ENCODE measurements at places on chromosomes 5 and 9.
A peak's percentile ranks its signal among the peaks of the same experiment; 100 is the strongest.

DNA sequence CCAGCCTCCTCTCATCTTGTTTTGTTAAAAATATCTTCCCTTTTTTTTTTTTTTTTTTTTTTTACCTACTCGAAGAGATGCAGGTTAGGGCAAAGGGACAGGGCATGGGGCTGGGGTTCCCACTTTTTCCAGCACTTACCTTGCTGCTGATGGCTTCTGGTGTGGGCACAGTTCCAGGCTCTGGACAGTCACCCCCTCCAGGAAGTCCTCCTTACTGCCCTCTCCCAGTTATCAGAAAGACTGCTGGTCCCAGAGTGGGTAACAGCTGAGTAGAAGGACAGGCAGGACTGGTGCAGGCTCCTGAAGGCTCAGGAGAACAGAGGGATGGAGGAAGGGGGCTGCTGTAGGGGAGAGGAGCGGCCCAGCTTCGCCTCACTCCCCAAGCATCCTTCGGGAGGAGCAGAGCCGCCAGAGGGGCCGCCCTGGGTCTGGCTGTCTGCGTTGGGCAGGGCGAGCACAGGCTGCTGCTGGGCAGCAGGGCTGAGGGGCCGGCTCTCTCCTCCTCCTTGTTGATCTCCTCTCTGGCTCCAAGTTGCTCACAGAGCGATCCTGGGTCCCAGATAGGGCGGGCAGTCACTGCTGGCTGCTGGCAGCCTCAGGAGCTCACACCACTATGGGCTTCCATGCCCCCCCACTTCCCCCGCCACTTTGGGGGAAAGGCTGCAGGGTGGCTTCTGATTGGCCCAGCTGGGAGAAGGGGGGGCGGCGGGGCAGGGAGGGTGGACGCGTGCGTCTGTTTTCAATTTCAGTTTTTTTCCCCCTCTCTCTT lies at the start of gene PDGFRB:
Gene PDGFRB (minus strand): TSS at position 588 of the 769 bp plus-strand sequence. CDS start 18,798 bp downstream, outside the sequence.
- peak; percentile 38 for DNase-seq

- no peak for DNase-seq
Measured at GRCh38 chr5:62065050-62065449, 241.0 kb upstream of the KIF2A start.

DNA sequence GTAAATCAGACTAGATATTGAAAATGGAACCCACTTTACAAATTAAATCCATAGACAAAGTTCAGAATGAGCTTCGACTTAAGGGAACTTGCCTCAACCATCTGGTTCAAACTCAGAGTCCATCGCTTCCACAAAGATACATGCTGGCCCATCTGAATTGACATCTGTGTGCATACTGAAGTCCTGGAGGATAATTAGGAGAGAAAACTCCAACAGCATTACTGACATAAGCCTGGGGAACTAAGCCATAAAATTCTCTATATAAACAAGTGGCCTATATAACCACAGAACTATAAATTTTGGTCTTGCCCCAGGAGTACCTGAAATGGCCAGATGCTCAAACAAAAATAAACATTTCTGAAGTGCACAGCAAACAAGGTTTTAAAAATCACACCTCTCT lies 94.4 kb downstream of the IZUMO3 start:
- DNase-seq, result no peak

- DNase-seq, result no peak
Measured at GRCh38 chr5:146516151-146516475, at the start of gene GPR151. GPR151 (minus strand) TSS chr5:146516190; CDS start chr5:146516113, 77 bp downstream.

GRCh38 chr5:7816535-7816901 lies 34.4 kb downstream of the CFAP90 start:
- DNase-seq, result no peak

- no peak for DNase-seq
Measured at GRCh38 chr5:64671678-64672077, 18.6 kb upstream of the SHISAL2B start.

DNA sequence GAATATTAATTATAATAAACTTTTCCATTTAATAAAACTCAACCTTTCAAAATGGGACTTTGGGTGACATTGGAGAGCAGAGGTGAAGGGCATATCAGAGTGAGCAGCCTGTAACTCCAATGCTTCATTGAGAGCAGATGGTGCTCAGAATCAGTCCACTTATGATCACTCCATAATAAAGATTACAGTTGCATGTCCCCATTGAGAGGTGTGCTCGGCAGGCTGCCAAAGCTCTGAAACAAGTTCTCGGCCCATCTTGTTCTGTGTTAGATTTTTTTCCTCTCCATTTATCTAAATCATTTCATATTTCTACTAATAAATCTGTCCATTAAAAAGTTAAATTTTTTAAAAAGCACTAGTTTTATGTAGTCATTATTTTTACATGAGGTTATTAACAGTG lies 1786.4 kb upstream of the WWC1 start:
- no peak for DNase-seq

- no peak for DNase-seq
Measured at GRCh38 chr5:72485430-72485974, 21.7 kb downstream of the ZNF366 start.

GRCh38 chr9:112130347-112130746 lies 44.8 kb downstream of the SUSD1 start:
- no peak for DNase-seq

- DNase-seq, result no peak
Measured at GRCh38 chr5:161889971-161890370, 42.1 kb downstream of the GABRA1 start.

- DNase-seq, result no peak
Measured at GRCh38 chr5:30194595-30194994, 998.9 kb upstream of the CDH6 start.

GRCh38 chr5:39371367-39371635 lies 7.0 kb upstream of the C9 start:
- no peak for DNase-seq

DNA sequence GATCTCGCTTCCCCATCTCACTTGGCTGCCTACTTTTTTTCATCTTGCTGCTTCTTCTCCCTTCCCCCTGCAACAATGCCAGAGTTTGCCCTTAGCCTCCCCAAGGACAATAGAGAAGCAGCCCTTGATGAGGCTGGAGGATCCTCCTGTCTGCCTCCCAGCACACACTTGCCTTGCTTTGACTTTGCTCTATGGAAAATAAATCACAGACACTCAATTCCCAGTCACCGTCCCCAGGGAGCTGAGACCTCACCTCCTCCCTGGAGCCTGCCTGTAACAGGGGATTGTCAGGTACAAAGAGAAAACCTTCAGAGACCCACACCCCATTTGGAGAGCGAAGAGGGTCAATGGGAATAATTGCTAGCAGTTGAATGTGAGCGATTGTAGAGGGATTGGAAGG lies 242.1 kb upstream of the ZNF462 start:
- DNase-seq, result no peak

DNA sequence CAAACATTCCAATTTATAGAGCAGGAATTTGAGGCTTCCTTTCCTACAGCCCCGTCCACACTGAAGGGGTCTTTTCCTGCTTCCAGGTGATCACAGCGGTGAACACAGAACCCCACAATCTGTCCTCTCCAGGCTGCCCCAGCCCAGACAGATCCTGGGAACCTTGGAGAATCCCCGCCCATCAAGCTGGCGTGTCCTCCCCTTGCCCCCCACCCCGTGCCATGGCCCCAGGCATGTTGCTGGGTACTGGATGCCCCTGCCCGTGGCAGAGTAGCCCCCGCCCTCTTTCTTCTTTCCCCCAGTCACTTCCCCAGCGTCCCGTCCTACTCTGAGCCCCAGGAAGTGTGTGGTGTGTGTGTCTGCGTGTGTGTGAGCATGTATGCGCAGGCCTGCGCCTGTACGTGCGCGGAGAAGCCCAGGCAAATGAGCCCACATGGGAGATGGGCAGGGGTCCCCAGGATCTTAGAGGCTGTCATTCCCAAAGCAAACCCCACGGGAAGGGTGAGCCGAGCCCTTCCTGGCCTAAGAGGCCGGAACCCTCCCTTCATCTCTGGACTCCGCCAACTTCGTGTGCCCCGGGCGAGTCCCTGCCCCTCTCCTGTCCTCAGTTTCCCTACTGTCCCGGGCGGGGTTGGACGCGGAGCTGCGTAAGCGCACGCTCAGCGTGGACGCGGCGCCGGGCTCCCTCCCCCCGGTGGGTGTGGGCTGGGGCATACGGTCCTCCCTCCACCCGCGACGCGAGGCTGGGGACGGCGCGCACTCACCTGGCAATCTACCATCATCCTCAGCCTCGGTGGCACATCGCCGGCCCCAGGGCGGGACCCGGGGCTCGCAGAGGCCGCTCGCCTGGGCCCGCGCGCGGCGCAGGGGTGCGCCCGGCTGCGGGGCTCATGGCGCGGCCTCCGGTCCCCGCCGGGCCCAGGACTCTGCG lies 15.2 kb downstream of the GBGT1 start:
- no peak for DNase-seq

DNA sequence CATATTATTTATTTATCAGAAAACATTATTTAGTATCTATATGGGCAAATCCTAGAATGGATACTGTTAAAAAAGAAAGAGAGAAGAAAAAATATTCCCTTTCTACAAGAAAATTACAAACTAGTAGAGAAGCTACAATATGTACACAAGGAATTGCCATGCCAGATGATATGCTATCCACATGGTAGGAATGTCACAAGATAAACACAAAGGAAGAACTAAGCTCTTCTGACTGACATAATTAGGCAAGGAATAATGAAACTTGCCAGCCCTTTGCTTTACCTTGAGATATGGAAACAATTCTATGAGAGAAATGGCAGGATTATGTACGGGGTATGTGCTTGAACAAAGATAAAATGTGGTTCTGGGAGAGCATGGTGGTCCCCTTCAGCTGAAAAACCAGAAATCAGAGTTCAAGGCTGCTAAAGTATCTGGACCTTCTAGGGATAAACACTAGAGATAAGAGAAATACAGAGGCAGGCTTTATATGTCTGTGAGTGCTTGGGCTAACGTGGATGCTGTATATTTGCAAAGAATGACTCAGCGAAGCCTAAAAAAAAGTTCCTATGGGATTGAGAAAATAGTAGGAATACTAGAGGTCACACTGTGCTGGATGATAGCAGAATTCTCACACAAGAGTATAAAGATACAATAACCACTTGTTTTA lies 451.6 kb downstream of the TLE1 start:
- DNase-seq, result no peak

DNA sequence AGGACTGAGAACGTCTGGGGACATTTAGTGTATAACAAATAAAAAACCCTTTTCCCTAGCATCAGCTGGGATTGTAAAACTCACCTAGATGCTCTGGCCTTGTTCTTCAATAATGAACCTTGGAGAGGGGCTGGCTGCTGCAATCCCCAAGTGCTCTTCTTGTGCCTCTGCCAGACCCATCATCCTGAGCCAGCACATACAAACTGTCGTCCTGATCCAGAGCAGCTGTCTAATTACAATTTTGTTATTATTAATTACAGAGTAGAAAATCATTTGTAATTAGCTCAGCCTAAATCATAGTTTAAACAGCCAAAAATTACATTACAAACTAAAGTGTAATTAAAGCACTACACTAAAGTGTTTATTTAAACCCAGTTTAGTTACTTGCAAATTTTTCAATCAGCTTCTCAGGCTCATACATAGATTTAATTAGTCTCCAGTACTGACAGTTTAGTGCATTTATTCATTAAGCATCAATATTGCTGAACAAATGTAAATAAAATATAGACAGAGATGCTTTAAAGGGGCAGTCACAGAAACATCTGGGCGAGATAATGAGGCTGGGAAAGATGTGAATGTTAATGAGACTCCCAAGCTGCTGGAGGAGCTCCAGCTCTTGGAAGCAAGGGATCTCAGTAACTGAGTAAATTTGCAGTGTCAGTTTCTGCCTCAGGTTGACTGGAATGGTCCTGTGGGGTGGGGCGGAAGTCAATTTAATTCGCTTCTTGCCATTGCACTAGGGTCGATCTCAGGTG lies 632.3 kb upstream of the TLE4 start:
- no peak for DNase-seq

GRCh38 chr9:13035822-13036221 lies 243.7 kb downstream of the MPDZ start:
- no peak for DNase-seq
